ENCODE measurements at places on chromosomes 13 and 19.

- DNase-seq = no peak
Measured at GRCh38 chr19:31528261-31528660, 179.0 kb upstream of the TSHZ3 start.

GRCh38 chr19:52212572-52213255 lies 22.9 kb downstream of the PPP2R1A start:
- no peak for DNase-seq

GRCh38 chr13:23254506-23254905 lies 73.7 kb downstream of the SGCG start:
- no peak for DNase-seq

- DNase-seq = no peak
Measured at GRCh38 chr19:4087787-4088679, 21.3 kb upstream of the ZBTB7A start.

DNA sequence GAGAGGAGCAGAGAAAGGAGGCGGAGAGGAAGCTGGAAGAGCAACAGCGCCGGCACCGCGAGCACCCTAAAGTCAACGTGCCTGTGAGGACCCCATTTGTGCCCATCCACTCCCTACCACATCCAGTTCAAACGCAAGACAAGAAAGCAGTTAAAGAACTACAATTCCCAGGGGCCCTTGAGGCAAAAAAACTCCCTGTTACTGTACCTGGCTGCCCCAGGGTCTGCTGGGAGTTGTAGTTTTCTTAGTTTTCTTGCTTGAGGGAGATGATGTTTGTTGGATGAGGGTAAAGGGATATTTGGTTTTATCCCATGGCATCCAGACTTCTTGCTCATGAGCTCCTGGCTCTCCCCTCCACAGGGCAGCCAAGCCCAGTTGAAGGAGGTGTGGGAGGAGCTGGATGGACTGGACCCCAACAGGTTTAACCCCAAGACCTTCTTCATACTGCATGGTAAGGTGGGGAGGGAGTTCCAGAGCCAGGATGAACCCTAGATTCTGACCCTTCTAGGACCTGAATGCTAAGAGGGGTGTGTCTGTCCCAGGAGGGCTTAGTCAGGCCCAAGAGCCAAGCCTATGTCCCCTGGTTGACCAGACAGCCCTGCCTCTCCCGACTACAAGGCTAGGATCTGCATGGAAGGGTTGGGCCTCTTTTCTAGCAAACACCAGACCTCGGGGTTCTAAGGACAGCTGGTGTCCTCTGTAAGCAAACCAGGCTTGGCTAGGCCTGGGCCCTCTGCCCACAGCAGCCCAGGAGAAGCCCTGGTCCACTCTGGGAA lies 13.2 kb downstream of the NUCB1 start:
- DNase-seq = no peak
